Fibroblast of skin of right biceps (primary cell): ENCODE measurements at places on chromosomes 6 and 20.

DNA sequence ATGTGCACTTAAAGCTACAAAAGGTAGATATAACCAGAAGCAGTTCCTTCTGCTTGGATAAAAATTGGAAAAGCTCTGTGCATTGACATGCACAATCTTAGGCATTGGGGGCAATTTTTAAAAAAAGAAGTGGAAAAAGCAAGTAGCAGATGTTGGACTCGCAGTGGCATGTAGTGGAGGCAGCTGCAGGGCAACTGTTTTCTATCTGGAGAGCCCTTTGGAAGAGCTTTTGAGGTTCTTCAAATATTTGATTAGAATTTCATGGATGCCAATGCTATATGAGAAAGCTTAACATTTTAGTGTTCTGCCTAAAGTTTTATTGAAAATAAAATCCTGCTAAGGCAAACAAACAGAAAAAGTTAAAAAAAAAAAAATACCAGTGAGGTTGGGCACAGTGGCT is 388.3 kb upstream of the RNF217 start:
- DNase-seq: no peak

GRCh38 chr6:135146162-135146934 is 34.8 kb upstream of the MYB start:
- peak; percentile 86 for DNase-seq

DNA sequence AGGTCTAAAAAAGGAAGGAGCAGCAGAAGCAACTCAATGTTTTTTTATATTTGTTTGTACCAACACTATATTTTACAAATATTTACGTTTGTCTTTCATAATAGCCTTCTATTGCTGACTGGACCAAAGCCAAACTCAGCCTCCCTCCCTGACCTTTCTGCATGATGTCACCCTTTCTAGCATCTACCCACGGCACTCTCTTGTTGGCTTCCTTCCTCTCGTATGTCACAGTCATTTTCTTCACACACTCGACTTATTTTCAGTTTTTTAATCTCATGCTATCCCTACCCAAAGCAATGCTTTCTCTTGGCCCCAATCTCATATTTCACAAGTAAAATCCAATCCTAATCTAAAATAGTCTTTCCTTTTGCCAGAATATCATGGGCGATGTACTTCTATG is 16.3 kb upstream of the FAM8A1 start:
- no peak for DNase-seq

- DNase-seq: peak; percentile 47
Measured at GRCh38 chr6:18280084-18280483, 15.8 kb upstream of the DEK start.

GRCh38 chr6:114135363-114135971 is 164.5 kb upstream of the HDAC2 start:
- no peak for DNase-seq

- no peak for DNase-seq
Measured at GRCh38 chr20:37677969-37678861, 15.6 kb upstream of the CTNNBL1 start.

GRCh38 chr6:107706516-107707115 is 117.5 kb downstream of the SCML4 start:
- no peak for DNase-seq

DNA sequence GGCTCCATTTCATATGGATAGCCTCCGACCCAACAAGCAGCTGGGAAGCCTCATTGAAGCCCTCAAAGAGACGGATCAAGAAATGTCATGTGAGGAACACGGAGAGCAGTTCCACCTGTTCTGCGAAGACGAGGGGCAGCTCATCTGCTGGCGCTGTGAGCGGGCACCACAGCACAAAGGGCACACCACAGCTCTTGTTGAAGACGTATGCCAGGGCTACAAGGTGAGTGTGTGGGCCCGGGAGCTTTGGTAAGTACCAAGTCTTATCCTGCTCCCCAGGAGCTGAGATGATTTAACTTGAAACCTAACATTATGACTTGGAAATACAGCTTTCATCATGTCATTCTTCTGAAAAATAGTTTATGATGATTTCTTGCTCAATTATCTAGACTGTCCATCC is 4.1 kb downstream of the TRIM38 start:
- DNase-seq: no peak

- DNase-seq: peak; percentile 66
Measured at GRCh38 chr20:4026093-4026601, 10.8 kb upstream of the RNF24 start.

- no peak for DNase-seq
Measured at GRCh38 chr6:135385299-135385698, 112.2 kb downstream of the AHI1 start.

DNA sequence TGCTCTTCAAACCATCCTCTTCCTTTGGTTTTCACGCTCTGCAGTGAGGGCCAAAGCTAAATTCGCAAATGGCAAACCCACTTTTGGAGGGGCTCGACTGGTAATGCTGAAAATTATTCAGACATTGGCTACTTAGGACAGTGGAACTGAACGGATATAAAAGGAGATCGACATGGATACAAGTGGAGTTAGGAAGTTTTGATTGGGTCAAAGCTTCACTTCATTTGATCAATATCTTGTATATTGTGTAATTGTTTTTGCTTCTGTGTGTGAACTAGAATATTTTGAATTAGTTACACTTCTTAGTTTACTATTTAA is 1.2 kb downstream of the FAM8A1 start:
- DNase-seq: no peak

DNA sequence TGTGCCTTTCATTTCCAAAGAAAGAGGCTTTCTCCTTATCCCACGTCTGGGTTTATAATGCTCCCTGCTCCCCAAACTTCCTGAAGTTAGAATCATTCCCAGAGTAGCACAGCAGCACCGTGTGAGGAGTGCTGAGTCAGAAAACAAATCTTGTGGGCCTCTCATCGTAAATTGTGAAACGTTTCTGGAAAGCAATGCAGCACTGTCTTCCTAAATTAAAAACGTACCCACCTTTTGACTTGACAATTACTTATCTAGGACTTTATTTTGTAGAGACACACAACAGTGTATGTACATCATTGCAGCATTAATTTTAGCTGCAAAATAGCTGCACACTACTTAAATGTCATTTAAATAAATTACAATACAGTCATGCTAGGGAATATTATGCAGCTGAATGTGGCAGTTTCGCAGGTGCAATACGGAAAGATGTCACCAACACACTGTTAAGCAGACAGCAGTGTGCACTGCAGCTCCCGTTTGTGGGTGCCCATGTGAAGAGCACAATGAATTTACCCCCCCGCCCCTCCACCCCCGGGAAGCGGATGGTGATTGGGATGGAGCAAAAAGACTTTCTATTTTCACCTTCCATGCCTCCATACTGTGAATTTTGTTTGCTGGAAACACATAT is 30.8 kb downstream of the RRBP1 start:
- peak; percentile 43 for DNase-seq

DNA sequence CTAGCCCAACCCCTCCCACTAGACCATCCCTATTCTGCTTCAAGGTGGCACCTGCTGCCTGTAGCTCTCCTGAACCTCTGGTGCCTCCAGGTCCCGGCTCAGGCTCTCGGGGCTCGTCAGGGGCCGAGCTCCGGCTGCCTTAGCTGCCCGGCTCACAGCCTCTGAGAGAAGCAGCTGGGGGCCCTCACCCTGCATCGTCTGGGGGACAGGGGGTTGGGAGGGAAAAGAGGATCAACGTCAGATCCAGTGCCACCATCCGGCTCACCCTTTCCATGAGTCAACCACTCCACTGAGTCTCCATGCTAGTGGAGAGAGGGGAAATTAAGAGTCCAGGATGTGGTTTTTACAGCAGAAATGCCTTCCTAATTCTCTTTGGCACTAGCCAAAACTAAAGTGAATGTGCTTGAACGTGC is 13.0 kb downstream of the BAG6 start:
- DNase-seq: peak; percentile 71

GRCh38 chr20:58058421-58059259 is 169.8 kb downstream of the ANKRD60 start:
- DNase-seq: no peak

- DNase-seq: no peak
Measured at GRCh38 chr20:45539382-45539781, at the start of gene WFDC6. Gene WFDC6, minus strand, starts transcription at chr20:45539482. Its CDS starts 75 bp downstream, at chr20:45539407.

DNA sequence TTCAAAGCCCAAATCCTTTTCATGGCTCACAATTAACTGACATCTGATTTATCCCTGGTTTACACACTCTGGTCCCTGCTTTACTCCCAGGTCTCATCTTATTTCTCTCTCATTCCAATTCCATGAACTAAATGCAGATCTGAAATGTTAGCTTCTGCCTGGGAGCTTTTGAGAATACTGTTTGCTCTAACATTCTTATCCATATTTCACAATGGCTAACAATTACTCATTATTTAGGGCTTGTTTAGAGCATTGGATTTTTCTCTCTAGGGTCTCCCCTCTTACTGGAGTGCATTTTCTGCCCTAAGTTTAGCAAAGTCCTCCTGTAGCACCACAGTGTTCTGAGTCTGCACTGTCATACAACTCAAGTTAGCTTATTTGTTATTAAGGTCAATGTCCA is 121.5 kb upstream of the HCRTR2 start:
- no peak for DNase-seq

GRCh38 chr6:160417146-160417545 is 69.0 kb downstream of the SLC22A3 start:
- DNase-seq: no peak

- no peak for DNase-seq
Measured at GRCh38 chr6:79694156-79694555, 63.0 kb downstream of the SH3BGRL2 start.

DNA sequence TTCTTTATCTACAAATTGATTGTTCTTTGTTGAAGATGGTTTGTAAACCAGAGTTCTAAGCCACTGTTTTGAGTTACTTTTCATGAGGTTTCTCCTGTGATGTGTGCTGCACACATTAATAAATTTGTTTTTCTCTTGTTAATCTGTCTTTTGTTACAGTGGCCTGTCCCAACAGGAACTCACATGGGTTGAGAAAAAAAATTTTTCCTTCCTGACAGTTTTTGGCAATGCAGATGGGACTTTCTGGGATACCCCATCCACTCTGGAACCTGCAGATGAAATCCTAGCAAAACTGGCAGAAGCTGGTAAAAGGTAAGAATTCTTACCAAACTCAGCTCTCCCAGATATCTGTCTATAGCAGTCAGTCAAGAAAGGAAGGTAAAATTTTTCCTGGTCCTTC is 88.1 kb downstream of the CEP162 start:
- DNase-seq: no peak

DNA sequence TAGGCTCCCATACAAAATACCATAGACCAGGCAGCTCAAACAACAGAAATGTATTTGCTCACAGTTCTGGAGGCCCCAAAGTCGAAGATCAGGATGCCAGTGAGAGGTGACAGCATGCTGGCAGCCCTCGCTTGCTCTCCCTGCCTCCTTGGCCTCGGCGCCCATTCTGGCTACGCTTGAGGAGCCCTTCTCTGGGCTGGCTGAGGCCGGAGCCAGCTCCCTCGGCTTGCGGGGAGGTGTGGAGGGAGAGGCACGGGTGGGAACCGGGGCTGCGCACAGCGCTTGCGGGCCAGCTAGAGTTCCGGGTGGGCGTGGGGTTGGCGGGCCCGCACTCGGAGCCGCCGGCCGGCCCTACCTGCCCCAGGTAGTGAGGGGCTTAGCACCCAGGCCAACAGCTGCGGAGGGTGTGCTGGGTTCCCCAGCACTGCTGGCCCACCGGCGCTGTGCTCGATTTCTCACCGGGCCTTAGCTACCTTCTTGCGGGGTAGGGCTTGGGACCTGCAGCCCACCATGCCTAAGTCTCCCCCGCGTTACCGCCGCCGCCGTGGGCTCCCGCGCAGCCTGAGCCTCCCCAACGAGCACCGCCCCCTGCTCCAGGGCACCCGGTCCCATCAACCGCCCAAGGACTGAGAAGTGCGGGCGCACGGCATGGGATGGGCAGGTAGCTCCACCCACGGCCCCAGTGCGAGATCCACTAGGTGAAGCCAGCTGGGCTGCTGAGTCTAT is 32.6 kb upstream of the SERPINB9 start:
- DNase-seq: no peak

DNA sequence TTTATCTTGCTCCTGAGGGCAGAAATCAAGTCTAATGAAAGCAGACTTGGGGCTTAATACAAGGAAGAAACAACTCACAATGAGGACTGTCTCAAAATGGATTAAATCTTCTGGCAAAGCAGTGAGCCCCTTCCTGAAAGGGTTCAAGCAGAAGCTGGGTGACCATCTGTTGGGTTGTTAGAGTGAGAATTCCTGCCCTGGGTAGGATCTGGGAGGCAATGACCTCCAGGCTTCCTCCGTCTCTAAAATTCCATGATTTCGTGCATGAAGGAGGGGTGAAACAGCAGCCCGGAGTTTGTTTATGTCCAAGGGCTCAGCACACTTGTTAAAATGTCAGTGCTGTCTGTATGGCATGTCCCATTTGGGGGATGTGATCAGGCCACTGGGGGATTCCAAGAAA is 64.0 kb upstream of the KCNK16 start:
- DNase-seq: no peak

DNA sequence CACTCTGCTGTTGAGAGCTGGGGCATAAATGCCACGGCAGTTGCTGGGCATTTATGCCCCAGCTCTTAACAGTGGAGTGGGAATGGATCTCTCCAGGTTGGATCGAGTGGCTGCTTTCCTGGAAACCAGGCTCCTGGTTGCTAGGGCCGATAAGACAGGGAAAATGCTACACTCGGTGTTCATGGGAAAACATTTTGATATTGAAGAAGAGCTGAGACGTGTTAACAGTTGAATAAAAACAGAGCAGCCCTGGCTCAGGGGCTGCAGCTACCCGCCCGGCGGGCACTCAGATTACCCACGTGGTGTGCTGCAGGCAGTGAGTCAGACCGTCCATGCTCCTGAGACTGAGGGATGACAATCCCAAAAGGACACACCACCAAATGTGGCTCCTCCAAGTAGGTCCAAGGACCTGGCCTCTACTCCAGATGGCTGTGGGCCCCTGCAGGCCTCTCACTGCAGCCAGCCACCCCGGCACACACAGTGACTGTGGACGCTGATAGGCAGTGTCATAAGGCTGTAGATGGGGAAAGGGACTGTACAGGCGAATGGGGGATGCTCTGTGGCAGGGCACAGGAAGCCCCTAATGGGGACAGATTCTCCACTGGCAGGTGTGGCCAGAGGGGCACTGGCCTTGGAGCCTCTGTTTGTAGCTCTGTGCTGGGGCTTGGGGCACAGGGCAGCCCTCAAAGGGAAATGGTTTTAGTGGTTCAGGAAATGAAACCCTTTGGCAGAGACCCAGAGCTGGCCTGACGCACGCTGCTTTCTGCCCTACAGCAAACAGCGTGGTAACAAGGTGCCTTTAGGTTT is 237.8 kb downstream of the LY86 start:
- DNase-seq: no peak

- no peak for DNase-seq
Measured at GRCh38 chr6:222468-222867, 69.8 kb upstream of the DUSP22 start.

- DNase-seq: peak; percentile 70
Measured at GRCh38 chr6:26175428-26176181, 88.4 kb downstream of the HFE start.

GRCh38 chr6:34237722-34238584 is 1.3 kb downstream of the HMGA1 start:
- DNase-seq: peak; percentile 65

GRCh38 chr6:67952948-67953347 is 682.1 kb upstream of the ADGRB3 start:
- DNase-seq: no peak

- DNase-seq: peak; percentile 72
Measured at GRCh38 chr6:43870660-43871061, 100.7 kb downstream of the VEGFA start.

- no peak for DNase-seq
Measured at GRCh38 chr6:33868141-33868540, 64.3 kb upstream of the MLN start.

GRCh38 chr20:58229198-58229798 is 845 bp upstream of the ANKRD60 start:
- peak; percentile 40 for DNase-seq
